Kidney epithelial cell (primary cell): ENCODE measurements at places on chromosomes 4 and X. TPM values are rescaled to one million over a fixed set of nuclear protein-coding genes. Genes with fewer than 3 reads are reported as not detected.

The SORBS2 gene
- 18.8 and 21.4 TPM in 2 replicates for total RNA-seq

GRCh38 chrX:83008415-83008814 is 499.7 kb upstream of the POU3F4 start:
- no peak for DNase-seq

DNA sequence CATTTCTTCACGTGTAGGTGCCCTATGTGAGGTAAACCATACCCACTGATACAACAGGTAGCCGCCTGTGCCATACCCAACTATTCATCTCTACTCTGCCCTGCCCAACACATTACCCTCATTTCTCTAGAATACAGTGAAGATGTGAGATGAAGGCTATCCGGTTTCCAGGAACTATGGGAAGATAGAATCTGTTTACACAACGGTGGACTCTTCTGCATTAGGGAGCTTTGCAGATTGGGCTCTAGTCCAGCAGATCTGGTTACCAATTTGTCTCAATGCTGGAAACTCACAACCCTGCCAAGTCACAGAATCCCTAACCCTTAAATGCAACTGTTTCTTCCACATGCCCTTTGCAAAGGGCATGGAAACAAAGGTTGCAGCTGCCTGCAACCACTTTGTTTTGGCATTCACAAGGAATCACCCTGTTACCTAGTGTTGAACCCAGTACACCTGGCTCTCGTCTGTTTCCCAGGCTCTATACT is 6.4 kb upstream of the SLAIN2 start:
- no peak for DNase-seq

The CTAG1A gene
- not detected in 2 replicates for total RNA-seq

The MXRA5 gene
- 4.9 and 5.4 TPM in 2 replicates for total RNA-seq

GRCh38 chr4:60890743-60891142 is 309.4 kb upstream of the ADGRL3 start:
- DNase-seq: no peak

GRCh38 chr4:45345558-45345957 is 619.2 kb upstream of the GNPDA2 start:
- DNase-seq: no peak

- DNase-seq: no peak
Measured at GRCh38 chr4:119204916-119205315, 7.6 kb upstream of the USP53 start.

The LDB2 gene
- 0.07 and 0.46 TPM in 2 replicates for total RNA-seq

The BEX3 gene
- 143 and 164 TPM in 2 replicates for total RNA-seq

- DNase-seq: no peak
Measured at GRCh38 chr4:116866106-116866505, 219.3 kb downstream of the TRAM1L1 start.

The IL1RAPL1 gene
- 0.07 TPM in 1 of 2 replicates, not detected in the other for total RNA-seq

- no peak for DNase-seq
Measured at GRCh38 chr4:54937501-54937900, 187.9 kb downstream of the KDR start.

- DNase-seq: no peak
Measured at GRCh38 chr4:57966987-57967760, 857.0 kb upstream of the IGFBP7 start.

DNA sequence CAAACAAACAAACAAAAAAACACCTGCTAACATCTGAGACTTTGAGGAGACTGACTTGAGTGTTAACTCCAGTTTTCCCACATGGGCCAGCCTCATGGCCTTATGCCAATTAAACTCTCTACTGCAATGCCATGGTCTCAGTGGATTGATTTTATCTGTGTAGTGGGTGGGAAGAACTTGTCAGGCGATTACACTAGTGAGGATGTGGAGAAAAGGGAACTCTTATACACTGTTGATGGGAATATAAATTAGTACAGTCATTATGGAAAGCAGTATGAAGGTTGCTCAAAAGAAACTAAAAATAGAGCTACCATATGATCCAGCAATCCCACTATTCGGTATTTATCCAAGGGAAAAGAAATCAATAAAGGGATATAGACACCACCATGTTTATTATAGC is 12.8 kb upstream of the XIAP start:
- no peak for DNase-seq

GRCh38 chrX:71814123-71814912 is 51.2 kb downstream of the CXorf49B start:
- no peak for DNase-seq

The GAGE2A gene
- not detected in 2 replicates for total RNA-seq

DNA sequence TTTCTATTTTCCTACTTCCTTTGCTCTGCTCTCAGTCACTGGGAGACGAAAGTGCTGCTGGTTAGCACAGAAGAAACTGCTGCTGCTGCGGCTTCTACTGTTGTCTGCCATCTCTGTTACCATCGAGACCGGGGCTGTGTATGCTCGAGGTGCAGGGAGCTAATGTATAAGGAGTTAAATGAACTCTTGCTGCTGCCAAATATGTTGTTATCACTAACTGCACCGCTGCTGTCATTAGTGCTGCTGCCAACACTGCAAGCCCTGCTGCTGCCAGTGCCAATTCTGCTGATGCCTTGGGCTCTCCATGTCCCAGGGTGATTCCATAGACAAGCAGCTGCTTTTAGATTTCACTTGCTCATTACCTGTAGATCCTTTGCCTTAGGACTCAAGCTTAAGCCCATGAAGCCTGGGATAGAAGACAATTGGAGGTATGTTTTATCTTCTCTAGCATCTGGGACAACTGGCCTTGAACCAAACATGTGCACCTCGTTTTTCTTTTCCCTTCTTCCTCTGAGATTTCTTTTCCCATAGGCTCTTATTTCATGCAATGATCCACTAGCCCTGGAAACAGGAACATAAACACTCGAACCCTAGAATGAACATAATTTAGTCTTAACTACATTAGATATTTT is 107.8 kb downstream of the CCSER1 start:
- no peak for DNase-seq

GRCh38 chr4:108391701-108392455 is 223.1 kb upstream of the LEF1 start:
- DNase-seq: no peak

The PIR gene
- 1.4 and 4.9 TPM in 2 replicates for total RNA-seq

GRCh38 chr4:151644622-151645021 is 116.2 kb downstream of the GATB start:
- DNase-seq: no peak

DNA sequence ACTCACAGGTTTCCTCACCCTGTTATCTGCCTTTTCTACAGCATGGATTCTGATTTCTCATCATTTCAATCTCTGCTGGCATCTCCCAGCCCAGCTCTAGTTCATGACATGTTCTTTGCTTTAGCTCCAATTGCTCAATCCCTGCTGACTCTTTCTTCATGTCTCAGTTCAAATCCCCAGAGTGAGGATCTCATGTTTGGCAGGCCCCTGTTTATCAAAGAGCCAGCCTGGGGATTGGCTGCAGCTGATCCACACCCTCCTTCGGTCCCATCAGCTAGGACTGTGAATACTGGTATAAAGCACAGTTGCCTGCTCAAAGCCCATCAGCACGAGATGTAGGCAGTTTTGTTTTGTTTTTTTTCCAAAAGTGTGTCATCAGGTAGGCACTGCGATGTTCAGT is 14.4 kb upstream of the CC2D2A start:
- no peak for DNase-seq

GRCh38 chr4:3402491-3403347 is 39.0 kb upstream of the HGFAC start:
- DNase-seq: no peak

The TMEM47 gene
- 5.3 and 7.2 TPM in 2 replicates for total RNA-seq

DNA sequence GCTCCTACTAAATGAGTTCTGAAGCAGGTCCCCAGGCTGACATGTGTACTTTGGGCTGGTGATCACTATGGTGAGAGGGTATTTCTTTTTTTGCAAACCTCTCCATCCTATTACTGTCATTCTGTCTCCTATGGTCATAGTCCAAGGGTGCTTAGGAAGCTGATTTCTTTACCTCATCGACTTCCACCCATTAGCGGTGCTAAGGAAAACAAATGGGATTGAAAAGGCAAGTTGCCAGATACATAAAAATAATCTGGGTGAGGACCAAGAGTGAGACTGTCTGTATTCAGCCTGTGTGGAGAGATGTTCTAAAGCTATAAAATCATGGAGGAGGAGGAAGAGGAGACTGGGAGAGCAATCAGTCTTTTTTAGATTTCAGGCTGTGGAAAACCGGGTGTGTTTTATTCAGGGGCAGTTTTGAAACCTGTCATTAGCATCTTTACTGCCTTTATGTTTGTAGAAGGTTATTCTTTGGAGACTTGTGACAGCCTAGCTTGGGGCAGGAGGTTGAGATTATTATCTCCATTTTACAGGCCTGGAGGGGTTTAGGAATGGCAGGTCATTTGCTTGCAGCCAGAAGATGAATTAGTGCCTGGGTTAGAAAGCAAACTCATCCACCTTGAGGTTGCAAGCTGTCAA is 1.9 kb downstream of the TMEM164 start:
- DNase-seq: no peak

- DNase-seq: no peak
Measured at GRCh38 chrX:38649221-38649620, 87.9 kb downstream of the TSPAN7 start.

The SUPT20HL2 gene
- total RNA-seq: not detected in 2 replicates

- DNase-seq: peak; percentile 7
Measured at GRCh38 chrX:32530802-32531403, 680.4 kb downstream of the DMD start.

GRCh38 chr4:125116431-125116830 is 198.3 kb upstream of the FAT4 start:
- no peak for DNase-seq

- no peak for DNase-seq
Measured at GRCh38 chr4:26804925-26805324, 55.7 kb upstream of the STIM2 start.

GRCh38 chr4:176845636-176846035 is 52.9 kb upstream of the VEGFC start:
- no peak for DNase-seq

The PPID gene
- 37.6 and 40.8 TPM in 2 replicates for total RNA-seq

The EXOC1L gene
- total RNA-seq: not detected in 2 replicates

- no peak for DNase-seq
Measured at GRCh38 chrX:111283446-111283845, 13.2 kb upstream of the CAPN6 start.

The LRCH2 gene
- total RNA-seq: 3.7 and 5.1 TPM in 2 replicates

The SPANXB1 gene
- not detected in 2 replicates for total RNA-seq

GRCh38 chrX:118523920-118524319 is 28.3 kb downstream of the DOCK11 start:
- no peak for DNase-seq

The CENPVL2 gene
- total RNA-seq: 0.96 TPM in 1 of 2 replicates, not detected in the other

The HGFAC gene
- total RNA-seq: not detected in 2 replicates

The TMSB15C gene
- total RNA-seq: 8.8 and 9.1 TPM in 2 replicates

DNA sequence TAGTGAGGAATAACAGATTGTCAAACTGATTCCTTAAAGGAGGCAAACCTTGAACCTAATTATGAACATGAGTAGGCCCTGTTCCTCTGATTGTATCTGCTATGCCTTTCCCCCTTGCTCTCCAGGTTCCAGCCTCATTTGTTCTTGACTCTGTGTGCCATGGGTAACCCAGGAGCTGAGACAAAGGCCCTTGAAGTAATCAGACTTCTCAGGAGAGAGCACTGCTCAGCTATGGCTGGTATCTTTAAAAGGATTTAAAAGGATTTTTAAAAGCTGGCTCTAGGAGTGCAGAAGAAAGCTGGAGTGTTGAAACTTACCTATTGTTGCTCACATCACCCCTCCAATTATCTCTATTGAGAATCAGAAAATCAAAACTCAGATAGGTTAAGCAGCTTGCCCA is 1565.5 kb upstream of the AGA start:
- DNase-seq: no peak

The RTL9 gene
- total RNA-seq: under 0.01 TPM in 1 of 2 replicates, not detected in the other

DNA sequence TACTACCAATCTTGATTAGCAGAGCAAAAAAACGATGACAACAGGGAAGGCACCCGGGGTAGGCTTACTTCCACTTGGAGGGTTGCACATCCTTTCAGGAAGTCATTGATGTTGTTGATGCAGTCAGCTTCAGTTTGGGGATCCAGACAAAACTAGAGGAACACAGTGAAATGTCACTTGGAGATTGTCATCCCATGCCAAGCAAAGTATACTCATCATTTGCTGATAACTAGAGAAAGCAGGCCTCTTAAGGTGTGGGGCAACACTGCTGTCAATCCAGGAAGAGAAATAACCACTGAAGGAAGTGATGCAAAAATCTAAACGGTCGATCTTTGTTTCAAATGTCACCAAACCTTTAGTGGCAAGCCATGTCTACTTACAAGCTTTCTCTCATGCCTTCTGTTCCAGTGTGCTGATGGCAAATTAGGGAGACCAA is 1.4 kb downstream of the ARHGEF6 start:
- no peak for DNase-seq

DNA sequence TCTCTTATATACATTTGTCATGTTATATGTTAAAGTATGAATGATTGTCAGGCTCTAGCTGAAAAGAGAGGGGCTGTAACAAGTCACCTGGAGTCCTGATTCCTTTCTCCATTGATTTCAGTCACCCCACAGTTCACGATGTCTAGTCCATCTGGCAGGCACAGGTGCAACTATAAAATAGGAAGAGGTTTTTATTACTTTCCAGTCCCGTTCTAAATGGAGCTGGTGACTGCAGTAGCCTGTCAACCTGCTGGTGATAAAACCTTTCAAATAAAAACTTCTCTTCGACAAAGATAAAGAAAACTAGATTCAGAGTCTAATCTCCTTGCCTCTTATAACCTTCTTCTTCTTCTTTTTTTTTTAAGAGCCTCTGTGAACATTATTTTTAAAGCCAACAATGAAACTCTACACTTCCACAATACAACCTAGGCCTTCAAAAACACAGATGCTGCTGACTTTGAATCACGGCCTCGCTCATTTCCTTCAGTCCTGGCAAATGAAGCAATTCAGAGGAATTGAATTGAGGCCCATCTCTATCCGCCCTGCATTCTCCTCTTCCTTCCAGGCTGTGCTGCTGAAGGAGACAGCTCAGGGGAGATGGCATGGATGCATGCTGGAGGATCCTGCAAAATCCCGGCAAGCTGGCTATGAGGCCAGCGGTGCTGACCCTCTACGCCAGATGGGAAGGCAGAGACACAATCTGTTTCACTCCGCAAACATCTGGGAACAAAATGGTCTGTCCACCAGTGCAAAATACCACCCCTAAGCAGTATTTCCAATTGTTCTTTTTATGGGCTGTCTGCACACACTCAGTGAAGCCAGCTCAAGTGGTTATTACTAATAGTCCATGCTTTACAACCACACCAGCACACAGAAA is 27.3 kb upstream of the CDKN2AIP start:
- DNase-seq: no peak

DNA sequence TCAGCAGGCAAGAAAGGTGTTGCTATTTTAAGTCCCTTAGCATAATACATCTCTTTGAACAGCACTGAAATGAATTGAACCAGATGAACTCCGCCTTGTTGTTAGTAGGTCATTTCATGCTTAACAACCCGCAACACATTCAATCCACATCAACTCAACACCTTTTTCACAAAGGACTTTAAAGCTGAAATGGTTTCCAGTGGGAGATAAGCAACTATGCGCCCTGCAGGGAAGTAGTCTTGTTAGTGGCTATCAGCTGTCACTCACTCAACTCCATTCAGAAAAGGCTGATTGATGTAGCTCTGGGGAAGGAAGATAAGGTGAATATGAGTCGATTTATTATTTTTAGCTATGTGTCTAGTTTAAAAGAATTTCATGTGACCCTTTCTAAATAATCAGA is 46.0 kb downstream of the ATP8A1 start:
- DNase-seq: no peak

- no peak for DNase-seq
Measured at GRCh38 chr4:111221371-111221770, 598.5 kb upstream of the PITX2 start.
